ENCODE measurements at places on chromosomes 7 and 10.
A peak's percentile ranks its signal among the peaks of the same experiment; 100 is the strongest.

GRCh38 chr7:129989466-129989865 lies 36.7 kb upstream of the UBE2H start:
- peak; percentile 16 for DNase-seq

- no peak for DNase-seq
Observed at GRCh38 chr7:66296001-66296521, 90.9 kb downstream of the TPST1 start.

DNA sequence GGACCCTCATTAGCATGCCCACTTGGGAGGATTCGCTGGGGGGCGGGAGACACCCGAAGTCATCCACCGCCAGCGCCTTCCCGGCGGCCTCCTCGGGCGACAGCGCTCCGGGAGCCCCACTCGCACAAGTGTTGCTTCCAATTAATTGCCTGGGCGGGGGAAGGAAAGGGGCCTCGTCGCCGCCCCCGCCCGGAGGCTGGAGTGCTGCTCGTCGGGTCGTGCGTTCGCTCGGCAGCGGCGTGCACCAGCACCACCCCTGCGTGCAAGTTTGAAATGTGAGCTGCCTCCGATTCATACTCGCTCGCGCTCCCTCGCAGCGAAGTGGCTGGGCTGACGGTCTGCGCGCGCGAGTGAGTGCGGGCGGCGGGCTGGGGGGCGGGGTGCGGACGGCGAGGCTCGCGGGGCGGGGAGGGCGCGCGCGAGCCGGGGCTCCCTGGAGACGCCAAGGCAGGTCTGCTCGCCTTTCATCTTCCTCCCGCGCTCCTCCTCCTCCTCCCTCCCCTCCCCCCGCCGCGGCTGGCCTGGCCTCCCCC lies 104.6 kb upstream of the PPIF start:
- DNase-seq = peak; percentile 39

- DNase-seq = no peak
Observed at GRCh38 chr10:105964009-105964408, 1200.5 kb downstream of the SORCS1 start.

GRCh38 chr7:87960239-87960638 lies 26.2 kb downstream of the ADAM22 start:
- no peak for DNase-seq

DNA sequence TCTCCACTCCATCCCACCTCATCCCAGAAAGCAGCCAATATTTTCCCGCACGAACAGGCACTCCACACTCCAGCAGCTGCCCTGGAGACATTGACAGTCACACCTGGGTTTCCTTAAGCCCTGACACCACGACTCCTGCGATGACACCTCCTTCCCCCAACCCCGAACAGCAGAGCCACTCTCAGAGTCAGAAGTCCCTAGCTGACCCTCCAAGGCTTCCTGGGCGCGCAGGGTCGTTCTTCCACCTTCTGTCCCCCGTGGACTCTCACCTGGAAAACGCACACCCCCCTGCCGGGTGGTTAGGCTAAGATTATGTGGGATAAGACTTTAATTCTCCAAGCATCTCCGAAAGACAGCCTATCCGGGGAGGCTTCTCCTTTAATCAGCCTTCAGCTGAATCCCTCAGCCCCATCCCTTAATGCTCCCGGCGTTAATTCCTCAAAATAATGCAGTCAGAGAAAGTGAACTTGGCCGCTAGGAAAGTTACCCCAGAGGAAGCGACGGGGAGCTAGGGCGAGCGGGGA lies 1.1 kb downstream of the DENND11 start:
- no peak for DNase-seq

DNA sequence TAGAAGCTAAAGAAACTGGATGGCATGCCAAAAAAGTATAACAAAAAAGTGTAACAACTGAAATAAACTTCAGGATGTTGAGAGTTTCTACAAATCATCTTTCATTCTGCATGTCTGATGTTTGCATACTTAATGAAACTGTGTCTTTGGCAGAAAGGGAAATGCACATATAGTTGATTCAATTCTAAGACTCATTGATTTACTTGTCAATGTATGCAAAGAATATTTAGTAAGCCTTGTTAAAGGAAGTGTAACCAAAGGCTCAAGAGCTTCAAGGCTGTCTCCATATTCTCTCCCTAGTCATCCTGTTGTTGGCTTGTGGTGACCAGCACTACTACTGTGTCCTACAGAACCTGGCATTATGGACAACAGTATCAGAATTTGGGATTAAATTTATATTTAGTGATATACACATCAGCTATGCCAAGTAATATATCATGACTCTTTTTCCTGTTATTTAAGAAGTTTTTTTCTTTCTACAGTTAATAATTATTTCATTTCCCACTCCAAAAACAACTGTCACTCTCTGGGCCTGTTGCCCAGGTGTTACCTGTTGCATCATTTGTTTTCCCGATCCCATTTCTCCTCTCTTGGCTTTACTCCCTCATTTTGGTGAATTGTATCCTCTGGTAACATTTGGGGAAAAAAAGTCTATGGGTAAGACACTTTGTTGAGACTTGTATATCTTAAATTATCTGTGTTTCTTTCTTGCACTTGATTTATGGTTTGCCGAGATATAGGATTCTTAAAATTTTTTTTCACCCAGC lies 226.6 kb upstream of the BMPER start:
- no peak for DNase-seq

GRCh38 chr7:93407239-93407638 lies 167.3 kb downstream of the CALCR start:
- no peak for DNase-seq

GRCh38 chr10:31621733-31622132 lies 302.7 kb downstream of the ZEB1 start:
- DNase-seq = no peak

DNA sequence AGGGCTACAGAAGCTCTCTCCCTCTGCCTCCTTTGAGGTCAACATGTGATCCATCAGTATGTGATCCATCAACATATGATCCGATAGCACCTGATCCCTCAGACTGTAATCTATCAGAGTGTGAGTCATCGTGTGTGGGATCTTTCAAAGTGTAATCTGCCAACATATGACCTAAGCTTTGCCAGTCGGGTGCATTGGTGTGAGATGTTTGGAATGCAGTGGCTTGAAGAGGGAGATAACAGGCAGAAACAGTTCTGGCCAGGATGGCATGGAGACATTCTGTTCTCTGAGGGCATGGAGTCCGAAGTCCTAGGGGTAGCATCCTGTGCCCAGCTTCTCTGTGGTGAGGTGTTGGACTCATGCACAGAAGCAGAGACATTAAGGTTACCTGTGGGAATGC lies 217.7 kb upstream of the ETV1 start:
- DNase-seq = no peak

- DNase-seq = no peak
Observed at GRCh38 chr7:41114131-41114530, 588.8 kb downstream of the INHBA start.

DNA sequence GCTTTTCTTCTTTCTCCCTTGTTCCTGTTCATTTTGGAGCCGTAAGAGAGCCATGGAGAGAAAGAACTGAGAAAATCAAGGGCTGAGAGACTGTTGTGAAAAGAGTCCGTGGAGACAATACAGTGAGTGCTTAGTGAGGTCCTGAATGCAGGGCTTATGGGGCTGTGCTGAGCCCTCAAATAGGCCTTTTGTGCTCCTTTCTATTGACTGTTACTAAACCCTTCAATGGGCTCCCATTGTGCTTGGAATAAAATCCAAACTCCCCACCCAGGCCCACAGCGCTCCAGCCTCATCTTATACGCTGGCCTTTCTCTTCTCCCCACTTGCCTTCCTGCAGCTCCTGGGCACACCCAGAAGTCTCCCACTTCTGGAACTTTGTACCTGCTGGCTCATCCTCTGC lies 243.1 kb upstream of the HABP2 start:
- DNase-seq = no peak

DNA sequence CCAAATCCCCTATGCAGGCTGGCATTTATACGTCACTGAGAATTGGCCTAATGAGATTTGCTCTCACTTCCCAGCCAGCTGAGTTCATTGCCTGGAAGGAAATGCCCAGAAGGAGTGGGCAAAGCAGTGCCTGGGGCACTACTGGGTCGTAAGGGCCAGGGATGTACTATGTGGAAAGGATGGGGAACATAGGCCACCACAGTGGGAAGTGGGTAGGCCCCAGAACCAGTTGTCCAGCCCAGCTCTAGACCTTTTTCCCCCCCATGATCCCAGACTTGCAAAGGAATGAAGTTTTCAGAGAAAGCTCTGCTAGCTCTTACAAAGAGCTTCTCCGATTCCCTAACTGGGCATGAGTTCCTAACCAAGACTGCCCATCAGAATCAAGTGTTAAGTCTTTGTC lies 13.9 kb downstream of the TRPV5 start:
- DNase-seq = no peak

GRCh38 chr10:128242641-128243040 lies 116.4 kb upstream of the MKI67 start:
- DNase-seq = no peak

GRCh38 chr10:409408-410040 lies 274.3 kb downstream of the ZMYND11 start:
- DNase-seq = no peak

GRCh38 chr7:134073276-134073675 lies 53.9 kb upstream of the LRGUK start:
- DNase-seq = no peak

GRCh38 chr10:7048061-7048460 lies 362.8 kb downstream of the SFMBT2 start:
- DNase-seq = no peak

- DNase-seq = no peak
Observed at GRCh38 chr10:79930267-79930666, 18.6 kb downstream of the SFTPD start.

DNA sequence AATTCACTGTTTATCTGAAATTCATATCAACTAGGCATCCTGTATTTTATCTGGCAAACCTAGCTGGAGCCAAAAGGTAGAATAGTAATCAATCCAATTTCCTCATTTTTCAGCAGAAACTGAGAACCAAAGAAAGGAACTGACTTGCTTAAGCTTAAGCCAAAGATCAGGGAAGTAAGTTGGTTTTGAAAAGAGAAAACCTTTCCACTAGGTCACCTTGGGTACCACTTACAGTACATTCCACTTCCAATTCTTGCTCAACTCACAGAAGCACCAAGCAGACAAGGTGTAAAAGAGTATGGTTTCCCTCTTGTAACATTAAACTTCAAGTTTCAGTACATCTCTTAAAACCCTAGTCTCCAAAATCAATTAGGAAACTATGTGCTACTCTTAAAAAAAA lies 79.6 kb downstream of the ZFAND4 start:
- DNase-seq = no peak

GRCh38 chr7:130982160-130982638 lies 248.2 kb upstream of the KLF14 start:
- DNase-seq = peak; percentile 76

DNA sequence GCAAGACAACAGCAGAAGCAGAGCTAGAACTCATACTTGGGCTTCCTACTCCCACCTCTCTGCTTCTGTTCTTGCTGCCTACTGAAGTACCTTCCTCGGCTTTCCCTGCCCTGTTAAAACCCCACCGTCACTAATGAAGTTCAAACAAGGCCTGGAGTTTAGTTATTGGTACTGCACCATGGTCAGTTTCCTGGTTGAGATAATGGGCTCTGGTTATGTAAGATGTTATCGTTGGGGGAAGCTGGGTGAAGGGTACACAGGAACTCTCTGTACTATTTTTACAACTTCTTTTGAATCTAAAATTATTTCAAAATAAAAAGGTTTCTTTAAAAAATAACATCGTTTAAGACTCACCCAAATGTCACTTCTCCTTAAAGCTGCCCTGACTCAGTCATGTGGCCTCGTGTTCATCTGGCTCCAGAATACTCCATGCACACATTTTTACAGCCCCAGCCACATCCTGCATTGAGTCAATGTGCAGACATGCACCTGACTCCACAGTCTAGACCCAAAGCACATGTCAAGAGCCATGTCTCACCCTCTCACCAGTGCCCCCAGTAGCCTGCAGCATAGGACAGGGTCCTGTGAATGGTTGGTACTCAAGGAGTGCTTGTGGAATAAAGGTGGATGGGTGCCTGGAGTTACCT lies 36.9 kb upstream of the AQP1 start:
- DNase-seq = no peak

- no peak for DNase-seq
Observed at GRCh38 chr7:53437336-53437735, 401.9 kb downstream of the POM121L12 start.

DNA sequence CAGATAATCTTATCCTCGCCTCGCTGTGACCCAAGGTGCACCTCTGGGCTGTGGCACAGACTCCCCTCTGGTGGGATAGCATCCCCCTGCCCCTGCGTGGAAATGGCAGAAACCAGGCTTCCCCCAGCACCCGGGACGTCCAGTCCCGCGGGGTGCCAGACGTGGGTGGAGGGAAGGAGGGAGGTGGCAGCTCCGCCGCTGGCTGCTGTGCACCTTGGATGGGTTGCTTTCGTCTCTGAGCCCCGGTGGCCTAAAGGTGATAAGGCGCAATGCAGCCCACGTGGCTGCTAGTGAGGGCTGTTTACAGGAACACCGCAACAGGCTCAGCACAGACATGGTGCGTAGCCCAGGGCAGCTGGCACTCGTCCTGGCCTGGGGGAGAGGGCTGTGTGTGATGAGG lies 13.6 kb upstream of the PDGFA start:
- no peak for DNase-seq

GRCh38 chr7:66379542-66380160 lies 174.5 kb downstream of the TPST1 start:
- no peak for DNase-seq

DNA sequence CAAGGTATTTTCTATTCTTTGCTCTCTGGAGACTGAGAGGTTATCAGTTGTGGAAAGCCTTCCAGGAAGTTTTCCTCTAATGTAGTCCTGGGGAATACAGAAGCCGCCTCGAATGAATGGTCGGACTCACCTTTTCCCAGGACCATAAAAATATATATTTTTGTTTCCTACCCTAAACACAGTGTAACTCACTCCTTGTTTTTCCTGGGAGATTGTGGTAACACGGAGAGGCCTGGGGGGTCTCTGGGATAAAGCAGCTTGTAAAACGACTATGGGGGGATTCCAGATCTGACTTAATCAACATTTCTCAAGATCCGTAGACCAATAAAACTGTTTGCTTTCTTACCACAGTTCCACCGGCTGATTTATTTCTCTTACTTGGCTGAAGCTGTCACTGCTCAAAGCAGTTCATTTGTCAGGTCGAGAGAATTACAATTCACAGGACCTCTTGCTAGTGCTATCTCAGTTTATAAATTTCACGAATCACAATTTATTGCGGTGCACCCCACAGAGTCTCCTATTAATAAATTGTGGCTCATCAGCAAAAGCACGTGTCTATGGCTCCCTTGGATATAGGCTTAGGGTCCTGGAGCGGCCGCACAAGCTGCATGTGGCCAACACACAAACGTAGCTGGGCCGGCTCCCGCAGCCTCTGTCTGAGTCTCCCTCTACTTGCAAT lies 176.3 kb upstream of the BMPER start:
- DNase-seq = no peak

DNA sequence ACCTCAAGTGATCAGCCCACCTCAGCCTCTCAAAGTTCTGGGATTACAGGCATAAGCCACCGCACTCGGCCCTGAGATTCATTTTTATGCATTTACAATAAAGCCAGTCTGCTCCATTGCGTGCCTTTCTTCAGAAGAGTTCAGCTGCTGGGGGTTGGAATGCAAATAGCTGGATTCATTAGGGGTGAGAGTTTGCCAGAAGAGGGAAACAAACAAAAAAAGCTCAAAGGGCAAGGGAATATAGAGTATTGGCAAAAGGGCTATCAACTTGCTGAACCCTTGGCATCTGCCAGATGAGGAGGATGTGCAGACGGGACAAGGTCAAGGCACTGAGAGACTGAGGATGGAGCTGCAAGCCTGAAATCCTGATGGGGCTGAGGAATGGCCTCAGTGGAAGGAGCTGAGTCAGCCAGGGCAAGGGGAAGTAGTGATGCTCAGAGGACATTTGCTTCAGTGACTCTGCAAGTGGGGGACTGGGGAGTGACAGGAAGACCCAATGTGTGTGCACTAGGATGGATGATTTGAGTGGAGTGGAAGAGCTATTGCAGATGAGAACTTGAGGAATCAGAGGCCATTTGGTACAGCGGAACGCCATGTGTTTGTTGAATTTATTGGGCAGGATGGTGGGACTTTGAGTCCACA lies 75.0 kb upstream of the ARMC3 start:
- no peak for DNase-seq

All from CD4-positive, alpha-beta T cell treated with Interleukin-10 for 1 hour (primary cell).